ENCODE measurements at places on chromosomes 7 and 10.

DNA sequence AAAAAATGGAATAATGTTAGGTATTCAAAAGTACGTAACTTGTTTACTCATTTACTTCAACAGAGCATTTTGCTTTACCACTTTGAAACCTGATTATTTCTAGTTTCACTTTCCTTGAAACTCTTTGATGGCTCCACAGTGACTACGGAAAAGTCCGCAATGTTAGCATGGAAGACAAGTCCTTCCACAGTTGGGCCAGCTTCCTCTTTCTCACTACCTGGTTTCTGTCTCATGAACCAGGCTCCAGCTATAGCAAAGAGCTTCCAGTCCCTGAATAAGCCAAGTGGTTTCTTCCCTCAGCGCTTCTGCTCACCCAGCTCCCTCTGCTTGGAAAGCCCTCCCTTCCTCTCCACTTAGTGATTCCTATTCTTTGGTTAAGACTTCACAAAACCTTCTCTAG lies 44.8 kb upstream of the SLC16A12 start:
- DNase-seq = no peak

DNA sequence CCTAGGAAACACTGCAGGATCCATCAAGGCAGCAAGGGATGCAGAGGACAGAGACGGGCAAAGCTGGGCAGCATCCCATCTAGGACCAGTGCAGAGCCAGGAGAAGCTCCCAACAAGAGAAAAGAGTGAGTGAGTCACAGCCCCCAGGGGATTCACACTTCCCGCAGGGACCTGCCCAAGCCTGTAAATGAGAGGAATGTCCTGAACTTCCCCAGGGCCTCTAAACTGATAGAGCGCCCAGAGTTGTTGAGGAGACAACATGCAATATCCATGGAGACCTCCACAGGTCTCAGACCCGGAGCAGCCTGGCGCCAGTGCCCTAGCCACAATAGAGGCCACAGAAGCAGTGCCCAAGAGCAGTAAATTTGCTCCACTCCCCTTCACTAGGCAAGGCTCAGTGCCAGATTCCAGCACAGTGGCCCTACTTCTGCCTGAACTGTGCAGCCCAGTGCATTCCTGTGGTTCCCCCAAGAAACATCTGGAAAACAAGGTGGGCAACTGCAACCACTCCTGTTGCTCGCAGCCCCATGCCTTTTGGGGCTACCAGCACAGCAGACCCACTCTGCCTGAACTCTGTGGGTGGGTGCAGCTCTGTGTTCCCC lies 567.5 kb downstream of the POM121L12 start:
- no peak for DNase-seq

- DNase-seq = peak; percentile 93
Observed at GRCh38 chr10:514137-514671, 175.3 kb downstream of the DIP2C start.

GRCh38 chr10:80486785-80487420 lies 32.8 kb downstream of the TSPAN14 start:
- no peak for DNase-seq

GRCh38 chr10:78236416-78237015 lies 202.9 kb downstream of the RPS24 start:
- no peak for DNase-seq

DNA sequence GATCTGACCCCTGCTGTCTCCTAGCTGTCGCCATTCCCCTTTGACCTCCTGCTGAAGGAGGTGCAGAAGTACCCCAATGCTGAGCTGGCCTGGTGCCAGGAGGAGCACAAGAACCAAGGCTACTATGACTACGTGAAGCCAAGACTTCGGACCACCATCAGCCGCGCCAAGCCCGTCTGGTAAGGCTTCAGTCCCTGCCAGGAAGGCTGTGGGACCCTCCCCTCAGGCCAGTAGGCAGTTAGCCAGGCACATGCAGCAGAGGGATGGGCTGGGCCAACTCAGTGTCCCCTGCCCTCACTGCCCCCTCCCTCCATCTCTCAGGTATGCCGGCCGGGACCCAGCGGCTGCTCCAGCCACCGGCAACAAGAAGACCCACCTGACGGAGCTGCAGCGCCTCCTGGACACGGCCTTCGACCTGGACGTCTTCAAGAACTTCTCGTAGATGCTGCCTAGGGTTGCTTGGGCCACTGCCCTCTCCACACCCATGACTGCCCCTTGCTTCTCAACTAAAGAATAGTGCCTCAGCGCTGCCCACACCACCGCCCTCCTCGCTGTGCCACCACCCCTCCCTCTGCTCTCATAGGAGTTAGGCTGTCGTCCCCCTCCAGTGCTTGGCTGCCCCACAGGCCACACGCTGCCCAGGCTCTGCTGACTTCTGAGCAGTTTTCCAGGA lies 41.0 kb upstream of the ZMIZ2 start:
- DNase-seq = no peak

GRCh38 chr10:49359349-49360270 lies 36.3 kb downstream of the DRGX start:
- peak; percentile 56 for DNase-seq

DNA sequence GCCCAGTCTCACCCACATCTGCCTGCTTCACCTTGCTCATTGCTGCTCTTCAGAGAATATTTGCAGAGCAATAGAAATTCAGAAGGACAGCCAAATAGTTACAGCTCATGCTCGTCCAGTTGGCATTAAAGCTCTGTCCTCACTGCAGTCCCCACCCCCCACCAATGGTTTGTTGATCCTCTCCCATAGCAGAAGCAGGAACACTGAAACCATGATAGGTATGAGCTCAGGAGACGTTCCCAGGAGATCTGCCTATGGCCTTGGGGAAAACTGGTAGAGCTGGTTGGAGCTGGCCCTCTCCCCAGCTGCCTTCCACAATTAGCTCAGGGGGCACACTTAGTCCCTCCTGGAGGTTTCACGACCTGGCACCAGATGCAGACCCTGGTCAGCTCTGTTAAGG lies 68.6 kb upstream of the KMT2C start:
- DNase-seq = no peak

- no peak for DNase-seq
Observed at GRCh38 chr10:43295436-43295835, 28.6 kb upstream of the RASGEF1A start.
